ENCODE measurements at places on chromosomes 4 and X. TPM values are rescaled to one million over a fixed set of nuclear protein-coding genes. Genes with fewer than 3 reads are reported as not detected.

ZMAT1 gene
- 4.5 TPM for total RNA-seq

F8A3 gene
- total RNA-seq = 8.3 TPM

CFI gene
- total RNA-seq = 16.6 TPM

FRMD7 gene
- 0.30 TPM for total RNA-seq

TCEAL2 gene
- not detected for total RNA-seq

PLAC8 gene
- 0.61 TPM for total RNA-seq

UGT2B15 gene
- total RNA-seq = not detected

BMX gene
- 4.0 TPM for total RNA-seq

EXOC1L gene
- not detected for total RNA-seq

BEX3 gene
- 146 TPM for total RNA-seq

CYSLTR1 gene
- total RNA-seq = 0.79 TPM

KIAA1210 gene
- total RNA-seq = 0.08 TPM

PCDH10 gene
- total RNA-seq = 0.09 TPM

CLGN gene
- total RNA-seq = 62.5 TPM

GRCh38 chrX:41984628-41985027 lies 61.3 kb upstream of the CASK start:
- no peak overlapping the region for H3K4me3 ChIP-seq
- no peaks in the 10 kb centered on the region for H3K27me3 ChIP-seq
- no peaks in the 10 kb centered on the region for H3K4me1 ChIP-seq
- no peaks in the 10 kb centered on the region for H3K36me3 ChIP-seq
- H3K27ac ChIP-seq = no peak overlapping the region

DNA sequence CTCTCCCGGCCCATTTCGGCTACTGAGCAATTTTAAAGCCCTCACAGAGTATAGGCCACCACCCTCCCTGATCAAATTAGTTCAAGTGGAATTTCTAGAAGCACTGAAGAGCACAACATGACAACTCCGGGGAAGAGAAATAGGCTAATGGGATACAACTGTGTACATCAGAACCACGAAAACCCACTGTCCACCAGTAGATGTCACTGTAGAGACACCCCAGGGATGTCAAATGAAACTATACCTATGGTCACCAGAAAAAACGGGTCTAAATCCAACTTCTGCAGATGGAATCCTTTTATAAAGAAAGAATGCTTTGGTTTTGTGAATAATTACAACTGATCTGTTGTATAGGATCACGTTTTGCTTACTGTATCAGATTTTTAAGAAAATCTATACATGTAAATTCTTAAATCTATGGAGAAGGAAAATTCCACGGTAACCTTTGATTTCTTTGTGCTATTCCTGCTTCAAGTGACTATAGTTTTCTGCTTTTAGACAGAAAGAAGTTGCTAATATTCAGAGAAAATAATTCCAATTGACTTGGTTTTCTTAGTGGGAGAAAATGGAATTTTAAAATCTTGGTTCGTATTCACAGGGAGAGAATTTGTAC lies 29.5 kb upstream of the MAP3K15 start:
- DNase-seq = peak; percentile 22
- H3K4me3 ChIP-seq = no peak overlapping the region
- no peaks in the 10 kb centered on the region for H3K4me1 ChIP-seq
- H3K27ac ChIP-seq = no peak overlapping the region
- H3K36me3 ChIP-seq = peaks cover 68% of the 10 kb centered on the region

- H3K27me3 ChIP-seq = no peaks in the 10 kb centered on the region
- peak; percentile 89 for DNase-seq
- peak overlapping the region; percentile 38 for H3K4me3 ChIP-seq
- no peaks in the 10 kb centered on the region for H3K4me1 ChIP-seq
- H3K36me3 ChIP-seq = no peaks in the 10 kb centered on the region
These were observed 80.0 kb downstream of the HMGN5 start for GRCh38 chrX:81121513-81122363.

DNA sequence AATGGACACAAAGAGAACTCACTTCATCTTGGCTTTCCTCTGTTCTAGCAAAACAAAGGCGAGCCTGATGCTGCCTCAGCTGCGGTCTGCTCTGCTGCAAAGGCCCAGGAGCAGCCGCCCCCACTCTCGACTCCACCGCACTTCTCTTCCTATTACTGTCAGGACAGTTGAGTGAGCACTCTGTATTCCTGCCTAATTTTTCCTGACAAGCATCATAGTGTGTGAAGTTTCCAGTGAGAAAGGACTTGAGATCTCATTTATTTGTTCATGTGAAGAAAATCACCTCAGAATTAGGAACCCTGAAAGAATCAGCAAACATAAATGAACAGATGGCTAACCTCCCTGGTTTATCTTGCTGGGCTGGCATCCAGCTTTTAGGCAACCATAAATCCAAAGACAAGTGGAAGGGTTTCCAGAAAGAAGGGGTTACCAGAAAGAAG lies 15.6 kb downstream of the SCARB2 start:
- DNase-seq = peak; percentile 53
- H3K27ac ChIP-seq = peak overlapping the region; percentile 76

DNA sequence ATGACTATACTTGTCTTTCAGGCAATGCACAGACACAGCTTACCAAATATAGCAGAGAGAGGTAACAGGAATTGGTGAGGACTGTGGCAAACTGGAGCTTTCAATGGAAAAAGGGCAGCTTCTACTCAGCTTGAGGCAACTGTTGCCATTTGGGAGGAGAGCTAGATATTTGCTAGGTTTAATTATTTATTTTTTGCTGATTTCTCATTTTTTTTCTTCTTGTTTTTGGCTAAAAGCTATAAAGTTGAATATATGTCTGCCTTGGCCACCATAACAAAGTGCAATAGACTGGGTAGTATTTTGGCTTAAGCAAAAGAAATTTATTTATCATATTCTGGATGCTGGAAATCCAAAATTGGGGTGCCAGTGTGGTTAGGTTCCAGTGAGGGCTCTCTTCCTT lies 93.9 kb downstream of the LDB2 start:
- DNase-seq = no peak
- H3K36me3 ChIP-seq = peaks cover 14% of the 10 kb centered on the region
- H3K4me3 ChIP-seq = no peak overlapping the region
- H3K27me3 ChIP-seq = no peaks in the 10 kb centered on the region
- no peak overlapping the region for H3K27ac ChIP-seq

DNA sequence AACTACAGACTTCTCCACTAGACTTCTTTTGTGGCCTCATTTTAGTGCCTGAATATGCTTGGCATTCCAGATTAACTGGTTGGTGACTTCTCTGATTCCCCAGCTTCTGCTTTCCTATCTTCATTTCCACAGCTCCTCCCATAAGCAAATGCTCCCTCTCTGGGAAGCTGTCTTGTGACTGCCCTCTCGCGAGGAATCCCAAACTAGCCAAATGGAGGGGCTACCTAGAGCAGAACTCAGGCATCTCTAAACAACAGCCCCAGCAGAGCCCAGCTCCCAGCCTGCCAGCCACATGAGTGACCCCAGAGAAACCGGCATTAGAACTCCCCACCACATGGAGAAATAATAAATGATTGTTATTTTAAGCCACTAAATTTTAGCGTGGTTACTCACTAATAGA lies 7.6 kb upstream of the VEGFD start:
- H3K27me3 ChIP-seq = no peaks in the 10 kb centered on the region
- no peaks in the 10 kb centered on the region for H3K4me1 ChIP-seq
- no peak overlapping the region for H3K4me3 ChIP-seq
- H3K36me3 ChIP-seq = peaks cover 5% of the 10 kb centered on the region

DNA sequence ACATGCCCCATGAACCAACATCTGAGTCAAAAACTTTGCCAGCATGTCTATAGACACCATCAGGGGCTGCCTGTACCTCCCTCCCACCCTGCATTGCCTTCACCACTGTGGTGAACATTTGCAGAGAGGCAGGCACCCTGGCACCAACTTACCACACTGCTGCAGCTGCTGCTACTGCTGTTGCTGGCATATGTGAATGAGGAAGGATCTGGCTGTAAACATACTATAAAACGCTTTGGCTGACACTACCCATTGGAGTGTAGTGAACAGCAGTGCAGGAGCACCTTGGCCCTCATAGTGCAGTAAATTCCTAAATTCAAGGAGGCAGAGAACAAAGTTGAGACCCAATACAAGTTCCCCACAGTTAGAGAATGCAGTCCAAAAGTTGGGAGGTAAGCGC lies 90.6 kb upstream of the SPIN4 start:
- H3K36me3 ChIP-seq = no peaks in the 10 kb centered on the region
- no peaks in the 10 kb centered on the region for H3K4me1 ChIP-seq
- H3K4me3 ChIP-seq = no peak overlapping the region
- no peak overlapping the region for H3K27ac ChIP-seq

DNA sequence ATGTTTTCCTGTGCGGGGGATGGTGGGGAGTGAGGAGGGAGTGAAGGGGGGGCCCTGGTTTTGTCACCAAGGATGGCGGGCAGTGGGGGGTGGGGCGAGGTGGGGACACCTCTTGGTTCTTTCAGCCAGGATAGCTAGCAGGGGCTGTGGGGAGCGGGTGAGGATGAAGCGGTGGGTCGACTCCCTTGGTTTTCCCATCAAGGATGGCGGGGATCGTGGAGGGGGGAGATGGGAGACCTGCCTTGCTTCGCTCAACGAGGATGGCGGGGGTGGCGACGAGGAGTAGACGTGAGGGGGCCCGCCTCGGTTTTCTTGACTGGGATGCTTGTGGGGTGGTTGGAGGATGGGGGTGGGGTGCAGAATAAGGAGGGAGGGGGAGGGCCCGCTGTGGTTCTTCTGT lies 643 bp downstream of the FHL1 start:
- H3K4me3 ChIP-seq = peak overlapping the region; percentile 69
- H3K27me3 ChIP-seq = no peaks in the 10 kb centered on the region

- no peak overlapping the region for H3K4me3 ChIP-seq
- H3K27ac ChIP-seq = no peak overlapping the region
- H3K27me3 ChIP-seq = no peaks in the 10 kb centered on the region
- H3K36me3 ChIP-seq = no peaks in the 10 kb centered on the region
- DNase-seq = no peak
- H3K4me1 ChIP-seq = no peaks in the 10 kb centered on the region
These were observed 378.5 kb upstream of the ZFP42 start for GRCh38 chr4:187617113-187617512.

- no peak overlapping the region for H3K27ac ChIP-seq
- H3K4me1 ChIP-seq = no peaks in the 10 kb centered on the region
- DNase-seq = peak; percentile 50
- no peaks in the 10 kb centered on the region for H3K27me3 ChIP-seq
- no peak overlapping the region for H3K4me3 ChIP-seq
- H3K36me3 ChIP-seq = no peaks in the 10 kb centered on the region
These were observed 26.8 kb downstream of the PRPS1 start for GRCh38 chrX:107654872-107655761.

DNA sequence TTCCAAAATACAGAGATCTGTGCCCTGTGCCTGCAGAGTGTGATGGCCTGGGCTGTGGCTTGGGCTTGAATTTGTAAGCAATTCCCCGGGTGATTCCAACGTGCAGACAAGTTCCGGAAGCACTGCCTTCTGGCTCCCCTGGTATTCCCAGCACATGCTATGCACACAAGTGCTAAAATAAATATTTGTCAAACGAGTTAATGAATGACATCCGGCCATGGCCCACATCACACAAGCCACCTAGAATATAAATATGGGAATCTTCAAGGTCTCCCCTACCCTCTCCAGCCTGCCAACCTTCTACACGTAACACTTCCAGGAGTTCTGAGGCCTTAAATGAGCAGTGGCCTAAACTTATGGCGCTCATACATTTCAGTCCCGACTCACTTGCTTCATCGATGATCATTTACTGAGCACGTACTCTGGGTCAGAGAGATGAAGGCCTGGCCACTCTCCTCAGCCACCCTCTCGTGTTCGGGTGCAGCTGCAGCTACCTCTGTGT lies 21.3 kb downstream of the DCTD start:
- no peaks in the 10 kb centered on the region for H3K27me3 ChIP-seq
- H3K27ac ChIP-seq = no peak overlapping the region
- no peak for DNase-seq
- H3K36me3 ChIP-seq = peaks cover 95% of the 10 kb centered on the region
- no peak overlapping the region for H3K4me3 ChIP-seq
- H3K4me1 ChIP-seq = no peaks in the 10 kb centered on the region

GRCh38 chr4:82726596-82726995 lies 72.0 kb downstream of the SCD5 start:
- peaks cover 18% of the 10 kb centered on the region for H3K4me1 ChIP-seq
- H3K36me3 ChIP-seq = no peaks in the 10 kb centered on the region
- H3K27me3 ChIP-seq = no peaks in the 10 kb centered on the region
- no peak for DNase-seq
- no peak overlapping the region for H3K27ac ChIP-seq

GRCh38 chr4:89468602-89469001 lies 161.0 kb upstream of the GPRIN3 start:
- no peak overlapping the region for H3K27ac ChIP-seq
- no peak for DNase-seq
- no peaks in the 10 kb centered on the region for H3K27me3 ChIP-seq
- no peaks in the 10 kb centered on the region for H3K36me3 ChIP-seq
- no peaks in the 10 kb centered on the region for H3K4me1 ChIP-seq
- no peak overlapping the region for H3K4me3 ChIP-seq

All from heart right ventricle (tissue), 16 donors.